Endothelial cell (in vitro differentiated cells): ENCODE measurements at places on chromosomes 5 and 9.

- DNase-seq: no peak
These were observed 67.6 kb upstream of the ATP10B start for GRCh38 chr5:160919626-160920025.

DNA sequence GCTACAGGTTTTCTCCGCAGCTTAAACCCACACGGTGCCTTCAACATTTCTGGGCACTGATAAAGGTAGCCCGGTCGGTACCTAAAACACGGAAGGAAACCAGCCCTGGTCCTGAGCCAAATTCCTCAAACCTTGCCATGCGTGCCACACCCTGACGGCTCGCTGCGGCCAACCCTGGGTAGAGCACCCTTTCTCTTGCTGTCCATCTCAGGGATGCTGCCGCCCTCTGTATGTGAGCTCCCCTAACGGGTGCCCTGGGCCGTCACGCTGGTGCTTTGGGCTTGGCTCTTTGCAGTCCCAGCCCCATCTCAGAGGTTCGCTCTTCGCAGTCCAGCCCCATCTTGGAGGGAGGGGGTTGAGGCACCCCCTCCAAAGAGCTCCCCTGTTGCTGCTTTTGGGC, 43.9 kb downstream of the PNPLA7 start:
- DNase-seq: no peak

DNA sequence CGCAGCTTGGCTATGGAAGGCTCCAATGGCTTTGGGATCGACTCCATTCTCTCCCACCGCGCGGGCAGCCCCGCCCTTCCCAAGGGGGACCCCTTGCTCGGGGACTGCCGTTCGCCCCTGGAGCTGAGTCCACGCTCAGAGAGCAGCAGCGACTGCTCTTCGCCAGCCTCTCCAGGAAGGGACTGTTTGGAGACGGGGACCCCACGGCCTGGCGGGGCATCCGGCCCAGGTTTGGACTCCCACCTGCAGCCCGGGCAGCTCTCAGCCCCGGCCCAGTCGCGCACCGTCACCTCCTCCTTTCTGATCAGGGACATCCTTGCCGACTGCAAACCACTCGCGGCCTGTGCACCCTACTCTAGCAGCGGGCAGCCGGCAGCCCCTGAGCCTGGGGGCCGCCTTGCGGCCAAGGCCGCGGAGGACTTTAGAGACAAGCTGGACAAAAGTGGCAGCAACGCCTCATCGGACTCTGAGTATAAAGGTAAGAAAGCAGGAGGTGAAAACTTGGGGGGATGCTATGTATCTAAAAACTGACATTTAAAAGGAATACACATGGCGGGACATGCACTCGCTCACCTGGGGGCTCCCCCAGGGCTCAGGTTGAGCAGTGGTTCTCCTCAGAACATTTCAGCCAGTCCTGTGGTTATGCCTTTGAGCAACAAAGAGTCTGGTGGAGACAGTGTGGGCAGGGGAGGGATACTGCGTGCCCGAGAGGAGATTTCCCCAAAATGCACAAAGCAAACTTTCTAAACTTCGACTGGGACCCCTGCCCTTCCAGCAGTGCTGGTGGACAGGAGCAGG, 579 bp downstream of the BARHL1 start:
- no peak for DNase-seq

DNA sequence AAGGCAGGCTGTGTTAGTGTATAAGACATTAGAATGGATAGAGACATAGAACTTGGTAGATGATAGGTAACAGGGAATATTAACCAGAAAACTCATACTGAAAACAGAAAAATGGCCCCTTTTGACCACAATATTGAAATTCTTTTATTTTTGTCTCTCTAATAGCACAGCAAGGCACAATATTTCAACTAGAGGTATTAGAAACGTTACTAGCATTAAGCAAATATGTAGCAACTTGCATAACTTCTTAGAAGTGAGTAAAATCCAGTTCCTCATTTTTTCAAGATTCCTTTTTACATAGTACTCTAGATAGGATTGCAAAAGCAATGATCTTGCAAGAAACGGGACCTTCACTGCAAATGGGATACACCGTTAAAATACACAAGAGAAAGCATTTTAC, 102.7 kb upstream of the VCAN start:
- DNase-seq: no peak

DNA sequence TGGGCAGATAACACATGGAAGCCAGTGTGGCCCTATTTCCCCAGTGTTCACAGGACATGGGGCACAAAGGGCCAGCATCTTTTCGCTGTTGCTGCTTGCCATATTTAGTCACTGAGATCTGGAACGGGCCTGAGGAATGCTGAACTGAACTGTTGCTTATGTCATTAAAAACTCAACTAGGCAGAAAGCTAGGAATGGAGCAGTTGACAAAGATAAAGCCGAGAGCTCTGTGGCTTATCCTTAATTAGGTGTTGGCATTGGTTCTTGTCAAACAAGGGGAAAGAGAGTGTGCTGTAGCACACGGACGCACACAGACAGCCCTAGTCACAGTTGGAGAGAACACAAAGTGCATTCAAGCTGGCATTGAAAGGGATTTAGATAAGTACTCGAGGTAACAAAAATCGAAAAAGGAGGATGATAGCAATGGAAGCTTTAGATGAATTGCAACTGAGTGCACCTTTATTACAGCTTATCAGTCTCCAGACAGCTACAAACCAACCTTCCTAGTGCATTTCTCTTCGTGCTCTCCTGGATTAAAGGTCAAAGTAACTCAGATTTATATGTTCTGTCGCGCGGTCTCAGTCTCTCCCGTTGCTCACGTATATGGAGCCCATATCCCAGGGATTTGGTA, 450.2 kb upstream of the ZNF608 start:
- DNase-seq: no peak

GRCh38 chr5:6473284-6473683, 24.6 kb downstream of the UBE2QL1 start:
- DNase-seq: no peak

GRCh38 chr9:89475891-89476440, 21.9 kb downstream of the SEMA4D start:
- no peak for DNase-seq

GRCh38 chr5:138352722-138353559, 456 bp downstream of the KDM3B start:
- DNase-seq: peak; percentile 56

- no peak for DNase-seq
These were observed 561.1 kb downstream of the EBF1 start for GRCh38 chr5:158538506-158539074.

- no peak for DNase-seq
These were observed 12.8 kb upstream of the TYRP1 start for GRCh38 chr9:12680341-12680740.

DNA sequence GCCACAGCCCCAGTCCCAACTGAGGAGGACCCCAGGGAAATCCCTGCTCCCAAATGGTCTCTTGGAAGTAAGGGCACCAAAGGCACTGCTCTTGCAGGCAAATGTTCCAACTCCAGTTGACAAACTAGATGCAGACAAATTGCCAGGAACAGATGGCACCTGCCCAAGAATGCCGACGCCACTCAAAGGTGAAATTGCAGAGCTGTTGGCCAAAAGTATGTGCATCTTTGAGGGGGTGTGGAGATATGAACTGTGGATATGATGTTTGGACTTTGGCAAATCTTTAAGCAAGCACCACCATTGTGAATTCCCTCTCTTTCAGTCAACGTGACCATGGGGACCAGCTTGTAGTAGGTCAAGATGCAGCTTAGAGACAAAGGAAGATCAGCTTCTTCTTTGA, 12.0 kb upstream of the CPLX2 start:
- DNase-seq: no peak

GRCh38 chr9:94490465-94490864, 64.4 kb upstream of the PCAT7 start:
- peak; percentile 25 for DNase-seq

- DNase-seq: no peak
These were observed 790.1 kb upstream of the ZNF608 start for GRCh38 chr5:125536582-125536981.

GRCh38 chr5:124061663-124062062, 549.7 kb downstream of the CSNK1G3 start:
- DNase-seq: no peak
